Jurkat, Clone E6-1 (cell line): ENCODE measurements at places on chromosomes 7 and 10.

DNA sequence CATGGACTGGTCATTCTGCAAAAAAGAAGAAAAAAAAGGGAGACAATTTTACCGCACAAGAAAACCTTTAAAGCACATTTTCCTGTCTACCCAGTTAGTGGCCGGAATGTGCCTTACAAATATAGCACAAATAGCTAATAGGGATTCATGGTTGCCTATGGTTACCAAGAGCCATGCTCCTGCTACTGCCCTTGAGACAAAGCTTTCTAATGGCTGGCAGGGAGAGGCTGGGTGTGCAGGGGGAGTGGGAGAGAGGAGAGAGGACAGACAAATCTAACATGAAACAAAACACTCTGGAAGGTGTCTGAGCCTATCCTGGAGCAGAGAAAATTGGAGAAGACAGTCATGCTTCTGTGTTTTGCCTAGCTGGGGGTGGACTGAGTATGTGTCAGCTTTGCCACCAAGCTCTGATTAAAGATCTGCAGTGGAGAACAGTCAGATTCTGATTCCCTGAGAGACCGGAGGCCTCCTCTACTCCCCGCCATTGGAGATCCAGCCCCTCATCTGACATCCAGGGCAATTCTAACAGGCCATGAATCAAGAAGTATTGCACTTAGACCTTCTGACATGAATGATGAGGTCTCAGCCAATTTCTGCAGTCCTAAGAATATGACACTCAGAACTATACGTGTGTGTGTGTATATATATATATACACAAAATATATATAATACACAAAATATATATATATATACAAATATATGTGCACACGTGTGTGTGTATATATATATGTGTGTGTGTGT lies 80.2 kb downstream of the PRTFDC1 start:
- DNase-seq: no peak

DNA sequence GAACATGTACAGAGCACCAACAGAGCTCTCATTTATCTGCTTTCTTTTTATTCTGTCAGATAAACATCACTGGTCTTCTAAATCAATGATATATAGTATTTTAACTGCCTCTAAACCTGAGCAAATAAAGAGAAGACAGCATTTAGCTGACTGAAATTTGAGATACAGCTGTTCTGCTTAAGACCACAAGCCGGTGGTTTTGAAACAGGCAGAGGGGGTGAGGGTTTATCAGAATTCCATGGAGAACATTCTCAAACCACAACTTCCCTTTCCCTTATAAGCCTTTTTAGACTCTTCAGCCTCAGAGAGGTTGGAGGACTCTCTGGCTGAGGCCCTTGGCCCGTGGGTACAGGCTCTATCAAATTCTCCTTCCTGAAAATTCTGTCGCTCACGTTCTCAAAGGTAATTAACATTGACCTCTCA lies 87.4 kb upstream of the RSU1 start:
- peak; percentile 33 for DNase-seq

DNA sequence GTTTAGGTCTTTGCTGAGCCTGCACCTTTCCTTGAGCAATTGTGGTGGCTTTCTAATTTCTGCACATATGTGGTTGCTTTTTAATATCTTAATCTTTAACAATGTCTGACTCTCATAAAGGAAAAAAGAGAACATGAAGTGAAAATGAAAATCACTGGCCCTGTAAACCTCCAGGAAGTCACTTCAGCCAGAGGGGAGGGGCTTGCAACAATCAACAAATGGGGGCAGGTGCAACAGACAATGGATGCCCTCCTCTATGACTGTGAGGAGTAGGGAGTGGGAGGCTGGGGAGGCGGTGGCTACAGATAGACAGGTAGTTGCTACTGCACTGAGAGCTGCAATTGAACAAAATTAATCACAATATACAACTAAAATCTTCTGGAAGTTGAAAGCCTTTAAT lies 1377.4 kb downstream of the XPNPEP1 start:
- DNase-seq: no peak

DNA sequence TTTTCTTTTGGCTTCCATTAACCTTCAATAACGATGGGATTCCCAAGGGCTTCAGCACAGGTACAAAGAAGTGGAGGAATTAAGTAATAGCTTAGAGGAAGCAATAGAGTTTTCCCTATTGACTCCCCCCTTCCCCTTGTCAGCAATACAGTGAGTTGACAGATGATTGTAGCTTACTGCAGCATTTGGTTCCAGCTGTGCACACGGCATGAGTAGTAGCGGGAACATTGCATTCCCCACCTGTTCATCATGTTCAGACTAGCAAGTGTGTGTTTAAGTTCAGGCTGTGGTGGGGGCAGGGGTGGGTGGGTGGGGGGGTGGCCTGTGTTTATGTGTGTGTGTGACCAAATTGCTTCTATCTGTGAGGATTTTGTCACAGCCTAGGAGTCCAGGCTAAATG lies 4.6 kb upstream of the ADRA2A start:
- DNase-seq: no peak

GRCh38 chr10:70317943-70318318 lies 34.1 kb upstream of the NPFFR1 start:
- DNase-seq: no peak

DNA sequence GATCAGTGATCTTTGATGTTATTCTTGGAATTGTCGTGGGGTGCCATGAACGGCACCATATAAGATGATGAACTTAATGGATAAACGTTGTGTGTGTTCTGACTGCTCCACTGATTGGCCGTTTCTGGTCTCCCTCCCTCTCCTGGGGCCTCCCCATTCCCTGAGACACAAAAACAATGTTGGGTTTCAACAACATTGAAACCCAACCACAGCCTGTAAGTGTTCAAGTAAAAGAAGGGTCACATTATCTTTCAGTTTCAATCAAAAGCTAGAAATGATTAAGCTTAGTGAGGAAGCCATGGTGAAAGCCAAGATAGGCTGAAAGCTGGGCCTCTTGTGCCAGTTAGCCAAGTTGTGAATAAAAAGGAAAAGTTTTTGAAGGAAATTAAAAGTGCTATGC lies 19.5 kb downstream of the EN2 start:
- DNase-seq: no peak

GRCh38 chr7:98250789-98251188 lies 1.2 kb downstream of the TECPR1 start:
- peak; percentile 67 for DNase-seq

- no peak for DNase-seq
Observed at GRCh38 chr7:31074403-31075085, 22.4 kb downstream of the ADCYAP1R1 start.

DNA sequence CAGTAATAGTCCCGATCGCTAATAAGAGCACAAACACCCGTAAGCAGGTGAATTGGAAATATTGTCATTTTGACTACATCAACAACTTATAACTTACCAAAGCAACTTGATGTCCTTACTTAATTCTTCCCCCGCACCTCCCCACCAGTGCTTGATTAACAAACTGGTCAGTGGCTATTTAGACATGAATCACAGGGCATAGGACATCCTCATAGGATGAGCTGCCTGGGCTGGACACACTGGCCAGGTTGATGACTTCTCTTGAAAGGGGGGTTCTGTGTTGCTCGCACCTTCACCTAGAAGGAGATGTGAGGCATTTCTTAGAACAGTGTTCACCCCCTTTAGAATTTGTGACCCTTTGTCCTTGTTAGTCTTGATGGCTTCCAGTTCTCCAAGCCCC lies 163.2 kb downstream of the TCF7L2 start:
- no peak for DNase-seq

GRCh38 chr10:108591417-108591816 lies 1331.9 kb downstream of the XPNPEP1 start:
- DNase-seq: no peak

DNA sequence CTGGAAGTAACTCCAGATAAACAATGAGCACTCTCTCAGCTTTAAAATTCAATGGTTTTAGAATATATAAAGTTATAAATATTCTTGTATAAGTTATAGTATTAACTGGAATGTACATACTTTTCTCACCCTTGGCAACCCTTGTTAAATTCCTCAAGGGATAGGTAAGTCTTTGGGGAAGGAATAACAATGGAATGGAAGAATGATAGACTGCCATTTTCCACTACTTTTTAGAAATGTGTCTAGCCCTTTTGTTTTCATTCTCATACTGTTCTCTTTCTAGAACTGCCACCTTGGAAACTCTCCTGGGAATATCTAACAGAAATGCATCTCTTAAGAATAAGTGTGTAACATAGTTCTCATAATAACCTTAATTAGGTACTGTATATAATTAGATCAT lies 8.3 kb downstream of the KIF5B start:
- no peak for DNase-seq

- no peak for DNase-seq
Observed at GRCh38 chr7:36896956-36897590, 172.8 kb upstream of the AOAH start.

GRCh38 chr10:114391599-114391998 lies 12.7 kb downstream of the AFAP1L2 start:
- DNase-seq: no peak

DNA sequence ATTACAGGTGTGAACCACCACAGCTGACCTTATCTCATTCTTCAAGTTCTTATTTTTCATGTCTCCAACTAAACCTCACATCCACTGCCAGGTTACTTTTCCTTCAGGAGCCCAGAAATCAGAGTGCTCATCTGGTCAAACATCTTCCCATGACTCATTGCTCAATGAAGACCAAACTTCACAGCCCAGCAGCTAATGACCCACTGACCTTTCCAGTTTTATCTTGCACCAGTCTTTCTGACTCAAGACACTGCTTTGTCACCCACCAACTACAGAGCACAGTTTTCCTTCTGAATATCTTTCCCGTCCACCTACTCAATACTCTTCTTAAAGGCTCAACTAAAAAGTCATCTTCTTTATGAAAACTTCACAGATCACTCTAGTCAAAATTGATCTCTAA lies 245.1 kb downstream of the CHCHD3 start:
- no peak for DNase-seq

- no peak for DNase-seq
Observed at GRCh38 chr7:55898287-55898686, 11.0 kb downstream of the ZNF713 start.

DNA sequence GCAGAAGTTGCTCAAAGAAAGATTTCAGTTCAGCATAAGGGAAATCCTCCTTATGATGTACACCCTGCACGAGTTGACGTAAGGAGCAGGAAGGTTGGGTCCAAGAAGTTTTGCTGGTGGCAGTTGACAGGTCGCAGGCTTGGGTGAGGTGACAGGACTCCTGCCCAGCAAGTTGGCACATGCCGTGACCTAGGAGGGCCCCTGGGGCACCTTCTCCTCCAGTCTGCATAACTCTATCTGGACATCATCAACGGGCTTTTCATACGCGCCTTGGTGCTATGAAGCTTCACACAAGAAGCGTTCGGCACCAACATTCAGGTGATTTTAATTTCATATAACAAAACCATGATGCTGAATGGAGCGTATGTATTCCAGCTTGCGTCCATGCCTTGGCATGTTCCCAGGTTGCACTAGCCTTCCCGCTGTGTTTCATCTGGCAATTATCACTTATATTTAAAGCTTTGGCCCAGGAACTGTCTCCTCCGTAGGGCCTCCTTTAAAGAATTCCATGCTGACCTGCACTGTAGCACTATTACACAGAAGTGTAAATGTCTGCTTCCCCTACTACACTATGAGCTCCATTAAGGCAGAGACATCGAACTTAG lies 651.6 kb upstream of the FOXK1 start:
- no peak for DNase-seq

- DNase-seq: no peak
Observed at GRCh38 chr7:6655636-6656385, 18.7 kb downstream of the ZNF316 start.

- no peak for DNase-seq
Observed at GRCh38 chr7:126511046-126511445, 741.7 kb downstream of the GRM8 start.

DNA sequence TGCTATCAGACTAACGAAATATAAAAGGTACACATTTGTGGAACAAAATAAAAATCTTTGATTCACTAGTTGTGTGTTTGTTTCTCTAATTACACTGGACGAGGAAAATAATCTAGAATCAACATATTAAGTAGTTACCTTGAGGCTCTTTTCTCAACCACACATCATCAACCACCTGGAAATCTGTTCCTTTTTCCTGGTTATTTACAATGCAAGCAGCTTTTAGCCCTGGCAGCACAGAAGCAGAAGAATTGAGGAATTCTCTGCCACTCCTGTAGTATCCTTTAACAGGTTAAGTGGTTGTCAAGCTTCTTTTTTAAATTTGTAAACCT lies 23.7 kb downstream of the NUP42 start:
- no peak for DNase-seq

DNA sequence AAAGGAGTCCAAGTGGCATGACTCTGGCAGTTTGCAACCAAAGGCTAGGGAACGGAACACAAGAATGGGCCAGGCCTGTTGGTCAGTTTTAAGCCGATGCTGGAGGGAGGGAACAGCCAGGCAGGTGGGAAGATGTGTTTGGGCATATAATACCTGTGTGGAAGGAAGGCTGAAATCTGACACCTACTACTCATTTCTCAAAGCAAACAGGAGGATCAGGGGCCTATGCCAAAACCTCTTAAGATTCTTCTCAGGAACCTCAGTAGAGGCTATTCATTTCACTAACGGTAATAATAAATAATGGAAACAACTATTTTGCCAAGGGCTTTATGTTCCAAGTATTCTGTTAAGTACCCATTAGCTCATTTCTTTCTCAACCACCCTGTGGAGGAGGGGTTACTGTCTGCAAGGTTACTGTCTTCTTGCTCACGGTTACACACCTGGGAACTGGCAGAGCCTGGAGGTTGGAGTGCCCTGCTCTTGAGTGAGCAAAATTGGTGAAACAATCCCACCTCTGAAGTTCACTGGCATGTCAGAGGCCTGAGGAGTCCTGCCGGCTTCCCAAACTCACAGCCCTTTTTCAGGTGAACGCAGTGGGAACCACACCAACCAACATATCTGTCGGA lies 35.5 kb downstream of the GOT1 start:
- DNase-seq: no peak

- DNase-seq: no peak
Observed at GRCh38 chr7:10101351-10101750, 872.3 kb upstream of the PHF14 start.

GRCh38 chr7:114468844-114469243 lies 54.2 kb downstream of the FOXP2 start:
- DNase-seq: no peak

GRCh38 chr7:50092579-50093491 lies at the start of gene ZPBP:
TSS of gene ZPBP (minus strand) at chr7:50093246. CDS start at chr7:50093194, 52 bp downstream.
- DNase-seq: peak; percentile 47

- no peak for DNase-seq
Observed at GRCh38 chr7:139714163-139714901, 63.5 kb downstream of the HIPK2 start.

- DNase-seq: no peak
Observed at GRCh38 chr7:37577412-37577811, 106.2 kb upstream of the GPR141 start.

DNA sequence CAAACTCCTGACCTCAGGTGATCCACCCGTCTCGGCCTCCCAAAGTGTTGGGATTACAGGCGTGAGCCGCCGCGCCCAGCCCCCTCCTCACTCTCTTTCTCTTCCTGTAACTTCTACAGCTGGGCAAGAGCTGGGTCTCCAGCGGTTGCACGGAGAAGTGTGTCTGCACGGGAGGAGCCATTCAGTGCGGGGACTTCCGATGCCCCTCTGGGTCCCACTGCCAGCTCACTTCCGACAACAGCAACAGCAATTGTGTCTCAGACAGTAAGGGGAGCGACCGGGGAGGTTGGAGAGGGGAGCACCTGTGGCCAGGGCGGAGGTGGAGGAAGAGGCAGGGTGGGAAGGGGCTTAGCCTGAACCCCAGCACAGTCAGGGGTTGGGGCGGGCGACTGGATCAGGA lies 41.4 kb downstream of the EPHB4 start:
- no peak for DNase-seq

- no peak for DNase-seq
Observed at GRCh38 chr7:64619705-64620104, 46.2 kb upstream of the ZNF107 start.

- peak; percentile 53 for DNase-seq
Observed at GRCh38 chr10:32357056-32357735, 10.2 kb upstream of the EPC1 start.

- DNase-seq: no peak
Observed at GRCh38 chr10:88041243-88042159, 178.1 kb downstream of the PTEN start.
